ENCODE measurements at places on chromosomes 16 and 17.

DNA sequence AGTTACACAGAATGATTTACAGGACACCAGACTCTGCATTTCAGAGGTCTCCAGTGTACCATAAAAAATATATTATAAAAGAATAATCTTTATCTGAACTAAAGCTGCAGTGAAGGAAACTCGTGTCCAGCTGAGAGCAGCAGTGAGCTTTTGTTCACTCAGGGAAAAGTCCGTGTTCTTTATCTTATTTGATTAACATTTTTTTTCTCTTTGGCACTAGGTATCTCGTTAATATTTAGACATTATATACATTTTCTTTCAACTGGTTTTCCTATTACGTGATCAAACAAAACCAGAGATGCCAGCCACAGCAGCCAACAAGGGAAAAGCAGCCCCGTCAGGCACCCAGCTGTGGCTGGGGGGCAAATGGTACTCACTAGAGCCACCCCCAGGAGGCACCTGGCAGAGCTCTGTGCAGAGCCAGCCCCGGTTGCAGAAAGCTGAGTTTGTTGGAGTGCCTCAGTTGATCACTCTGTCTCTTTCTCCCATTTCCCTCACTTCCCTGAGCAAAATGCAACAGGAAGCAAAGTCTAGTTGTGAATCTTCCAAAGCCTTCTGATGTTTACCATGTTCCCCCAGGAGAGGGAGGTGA is 1.1 kb upstream of the HS3ST4 start:
- ATAC-seq, result no peak

GRCh38 chr17:65850486-65850885 is 289.0 kb upstream of the AXIN2 start:
- ATAC-seq, result peak; percentile 99

DNA sequence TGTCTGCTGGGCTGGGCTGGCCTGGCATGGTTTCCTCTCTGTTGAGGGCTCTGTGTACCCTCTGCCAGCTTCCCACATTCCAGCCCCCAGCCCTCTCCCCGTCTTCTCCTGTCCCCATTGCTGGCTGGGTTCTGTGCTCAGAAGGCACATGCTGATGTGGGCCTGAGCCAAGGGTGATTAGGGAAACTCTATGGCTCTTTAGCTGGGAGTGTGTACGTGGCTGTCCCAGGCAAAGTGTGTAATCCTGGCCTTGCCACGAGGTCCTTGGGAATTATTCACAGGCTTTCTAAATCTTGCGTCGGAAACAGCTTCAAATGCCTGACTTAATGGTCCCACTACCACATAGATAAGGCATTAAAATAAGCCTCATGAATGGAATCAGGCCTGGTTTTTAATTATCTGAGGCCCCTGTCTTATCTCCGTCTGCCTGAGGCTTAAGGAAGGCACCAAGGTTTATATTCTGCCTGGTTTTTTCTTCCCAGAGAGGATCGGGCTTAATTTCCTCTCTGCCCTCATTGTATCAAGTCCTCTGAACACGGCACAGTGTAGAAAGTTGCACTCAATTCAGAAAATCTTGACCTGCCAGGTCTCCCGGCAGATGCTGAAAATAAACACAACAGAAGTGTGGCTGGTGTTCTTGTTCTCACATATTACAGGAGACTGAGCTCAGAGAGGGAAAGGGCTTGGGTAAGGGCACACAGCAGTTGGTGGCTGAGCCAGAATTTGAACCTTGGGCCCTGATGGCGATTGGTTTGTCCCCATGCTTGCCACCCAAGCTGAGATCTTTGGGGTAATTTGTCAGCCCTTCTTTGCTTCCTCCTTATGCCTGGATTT is 52.9 kb upstream of the LGALS9 start:
- no peak for ATAC-seq

DNA sequence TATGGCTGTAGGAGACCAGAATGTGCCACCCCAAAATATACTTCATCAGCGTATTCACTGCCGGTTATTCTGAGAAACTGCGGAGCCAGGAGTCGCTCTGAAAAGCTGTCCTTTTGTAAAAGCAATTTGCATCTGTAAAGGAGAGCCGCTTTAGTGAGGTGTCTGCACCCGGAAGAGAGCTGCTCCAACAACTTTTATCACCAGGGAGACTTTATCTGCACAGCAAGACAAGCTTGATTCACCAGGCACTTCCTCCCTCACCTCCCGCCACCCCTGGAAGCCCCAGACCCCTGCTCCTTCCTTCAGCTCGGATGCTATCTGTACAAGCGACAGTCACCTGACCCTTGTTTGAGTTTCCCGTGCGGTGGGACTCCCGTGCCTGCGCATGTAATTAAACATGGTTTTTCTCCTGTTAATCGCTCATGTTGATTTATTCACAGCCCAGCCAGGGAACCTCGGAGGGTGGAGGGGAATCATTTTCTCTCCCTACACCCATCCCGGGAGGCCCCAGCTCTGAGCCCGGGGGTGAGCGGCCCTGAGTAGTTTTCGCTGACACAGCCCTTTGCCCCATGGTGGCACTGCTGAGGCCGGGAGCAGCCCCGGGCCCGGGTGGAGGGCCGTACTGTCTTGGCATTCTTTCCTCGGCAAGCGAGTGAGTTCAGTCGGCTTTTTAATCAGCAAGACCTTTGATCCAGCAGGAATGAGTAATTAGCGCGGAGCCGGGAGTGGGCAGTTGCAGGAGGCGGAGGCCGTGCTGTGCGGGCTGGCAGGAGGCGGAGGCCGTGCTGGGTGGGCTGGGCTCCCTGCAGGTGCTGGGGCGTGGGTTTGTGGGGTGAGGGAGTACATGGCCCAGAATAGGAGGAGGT is 222.7 kb upstream of the CIBAR2 start:
- peak; percentile 39 for ATAC-seq

DNA sequence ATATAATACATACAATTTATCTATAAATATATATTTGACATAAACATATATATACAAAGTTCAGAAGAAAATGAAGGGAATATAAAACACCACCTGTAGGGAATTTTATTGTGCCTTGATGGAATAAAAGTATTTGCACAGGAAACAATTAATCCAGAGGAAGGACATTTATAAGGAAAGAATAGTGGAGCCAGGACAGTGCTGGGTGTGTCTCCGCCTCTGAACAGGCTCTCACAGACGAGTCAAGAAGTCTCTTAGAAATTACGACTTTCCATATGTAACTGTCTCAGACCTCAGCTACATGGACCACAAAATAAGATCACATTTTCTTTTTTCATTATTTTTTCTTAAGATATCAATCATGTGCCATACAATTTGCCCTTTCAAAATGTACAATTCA is 93.9 kb downstream of the TMEM114 start:
- no peak for ATAC-seq

GRCh38 chr17:57490890-57491289 is 234.6 kb downstream of the MSI2 start:
- no peak for ATAC-seq

DNA sequence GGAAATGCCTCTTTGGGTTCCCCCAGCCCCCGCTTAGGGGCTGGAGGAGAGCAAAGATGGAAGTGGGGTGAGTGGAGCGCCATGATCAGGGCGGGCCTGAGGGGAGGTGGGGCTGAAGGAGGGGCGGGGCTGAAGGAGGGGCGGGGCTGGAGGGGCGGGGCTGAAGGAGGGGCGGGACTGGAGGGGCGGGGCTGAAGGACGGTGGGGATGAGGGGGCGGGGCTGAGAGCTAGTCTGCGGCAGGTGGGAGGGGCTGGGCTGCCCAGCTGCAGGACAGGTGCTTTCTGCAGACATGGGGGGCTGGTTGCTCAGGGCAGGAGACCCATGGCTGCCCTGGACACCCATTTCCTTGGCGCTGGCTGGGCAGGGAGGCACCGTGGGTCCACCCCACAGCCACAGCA is 39.1 kb upstream of the PABPN1L start:
- ATAC-seq, result peak; percentile 16

GRCh38 chr17:77968788-77969187 is 10.3 kb downstream of the TNRC6C start:
- ATAC-seq, result no peak
